ENCODE measurements at places on chromosomes 4 and X. TPM values are rescaled to one million over a fixed set of nuclear protein-coding genes. Genes with fewer than 3 reads are reported as not detected.

HS3ST1 gene
- 2.4 TPM for polyA plus RNA-seq

LDOC1 gene
- 60.4 TPM for polyA plus RNA-seq

FAM184B gene
- polyA plus RNA-seq, result 3.1 TPM

ZBTB33 gene
- 10.4 TPM for polyA plus RNA-seq

ZNF157 gene
- 0.17 TPM for polyA plus RNA-seq

SPANXC gene
- not detected for polyA plus RNA-seq

TSC22D3 gene
- polyA plus RNA-seq, result 60.5 TPM

MRFAP1 gene
- 258 TPM for polyA plus RNA-seq

TCEAL2 gene
- polyA plus RNA-seq, result 76.8 TPM

VGLL1 gene
- 2.1 TPM for polyA plus RNA-seq

KCNE5 gene
- 0.50 TPM for polyA plus RNA-seq

ZNF718 gene
- polyA plus RNA-seq, result 5.7 TPM

ERAS gene
- polyA plus RNA-seq, result not detected

PUDP gene
- polyA plus RNA-seq, result 12.8 TPM

ESX1 gene
- polyA plus RNA-seq, result not detected

CSAG1 gene
- 0.86 TPM for polyA plus RNA-seq

MAGEA8 gene
- not detected for polyA plus RNA-seq

PRR27 gene
- polyA plus RNA-seq, result not detected

SMIM31 gene
- not detected for polyA plus RNA-seq

DMRTC1 gene
- 0.38 TPM for polyA plus RNA-seq

IL2RG gene
- polyA plus RNA-seq, result not detected

RADX gene
- polyA plus RNA-seq, result not detected

TRPC5OS gene
- polyA plus RNA-seq, result not detected

PRKG2 gene
- not detected for polyA plus RNA-seq

TEX13C gene
- not detected for polyA plus RNA-seq

EGF gene
- not detected for polyA plus RNA-seq

ATRX gene
- polyA plus RNA-seq, result 130 TPM

GABRB1 gene
- polyA plus RNA-seq, result 31.8 TPM

GPRIN3 gene
- polyA plus RNA-seq, result 0.83 TPM

WAS gene
- polyA plus RNA-seq, result not detected

CXCL8 gene
- not detected for polyA plus RNA-seq

NKX3-2 gene
- polyA plus RNA-seq, result not detected

CHRDL1 gene
- 106 TPM for polyA plus RNA-seq

SYAP1 gene
- 10.9 TPM for polyA plus RNA-seq

MAGEH1 gene
- polyA plus RNA-seq, result 128 TPM

SPATA18 gene
- polyA plus RNA-seq, result not detected

ARHGAP10 gene
- polyA plus RNA-seq, result 2.2 TPM

PAGE1 gene
- polyA plus RNA-seq, result not detected

RASL11B gene
- 12.6 TPM for polyA plus RNA-seq

CENPVL3 gene
- polyA plus RNA-seq, result not detected

BEND2 gene
- not detected for polyA plus RNA-seq

SLC10A4 gene
- polyA plus RNA-seq, result not detected

STK32B gene
- polyA plus RNA-seq, result 0.45 TPM

ERCC6L gene
- polyA plus RNA-seq, result 0.42 TPM

TRIM61 gene
- 3.8 TPM for polyA plus RNA-seq

CACNA1F gene
- polyA plus RNA-seq, result not detected

ADH1C gene
- not detected for polyA plus RNA-seq

MAGEE2 gene
- not detected for polyA plus RNA-seq

CPLX1 gene
- 6.8 TPM for polyA plus RNA-seq

EGFL6 gene
- polyA plus RNA-seq, result not detected

BEX2 gene
- polyA plus RNA-seq, result 432 TPM

PHF8 gene
- 0.77 TPM for polyA plus RNA-seq

EDA gene
- polyA plus RNA-seq, result 0.52 TPM

ACE2 gene
- polyA plus RNA-seq, result 0.98 TPM

F8A2 gene
- not detected for polyA plus RNA-seq

Measured in Purkinje cell (primary cell).